ENCODE measurements at places on chromosomes 12 and 14. TPM values are rescaled to one million over a fixed set of nuclear protein-coding genes. Genes with fewer than 3 reads are reported as not detected.

DNA sequence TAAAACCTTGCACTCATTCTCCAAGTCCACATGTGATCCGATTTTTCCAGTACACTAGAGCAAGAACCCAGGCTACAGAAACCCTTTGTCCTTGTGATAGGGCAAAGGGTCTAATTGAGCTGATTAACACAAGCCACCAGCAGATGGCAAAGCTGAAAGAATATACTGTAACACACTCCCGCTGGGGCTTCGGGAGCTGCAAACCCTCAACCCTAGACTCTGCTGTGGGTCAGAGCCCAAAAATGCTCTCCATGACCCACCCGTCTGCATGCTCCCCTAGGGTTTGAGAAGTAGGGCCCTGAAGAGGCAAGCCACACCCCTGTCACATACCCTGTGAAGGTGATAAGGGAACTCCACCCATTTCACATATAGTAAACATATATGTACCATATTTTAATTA is 33.6 kb upstream of the PCNX1 start:
- no peak overlapping the region for H3K4me3 ChIP-seq
- H3K27me3 ChIP-seq, result no peaks in the 10 kb centered on the region
- H3K27ac ChIP-seq, result no peak overlapping the region

GRCh38 chr12:96219700-96220206 is 25.6 kb downstream of the ELK3 start:
- no peak overlapping the region for H3K27ac ChIP-seq
- H3K4me3 ChIP-seq, result no peak overlapping the region
- DNase-seq, result no peak
- no peaks in the 10 kb centered on the region for H3K27me3 ChIP-seq
- H3K4me1 ChIP-seq, result peaks cover 28% of the 10 kb centered on the region
- peaks cover 46% of the 10 kb centered on the region for H3K36me3 ChIP-seq

DNA sequence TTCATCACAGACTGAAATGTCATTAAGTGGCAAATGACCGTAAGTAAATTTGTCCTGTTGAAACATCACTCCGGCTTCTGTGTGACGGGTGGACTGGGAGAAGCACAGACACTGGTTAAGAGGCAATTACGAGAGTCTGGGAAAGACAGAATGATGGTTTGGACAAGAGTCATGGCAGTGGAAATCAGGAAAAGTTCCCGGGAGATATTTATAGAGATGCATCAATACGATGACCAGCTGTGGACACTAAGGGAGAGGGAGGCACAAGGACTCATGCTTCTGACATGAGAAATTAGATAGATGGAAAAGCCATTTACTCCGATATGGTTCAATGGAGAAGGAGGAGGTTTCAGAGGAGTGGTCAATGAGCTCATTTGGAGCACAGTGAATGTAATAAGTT is 27.3 kb downstream of the CKAP4 start:
- no peak overlapping the region for H3K27ac ChIP-seq
- no peaks in the 10 kb centered on the region for H3K36me3 ChIP-seq
- peaks cover 9% of the 10 kb centered on the region for H3K27me3 ChIP-seq

GRCh38 chr12:109915171-109916040 is 15.3 kb downstream of the TCHP start:
- no peak for DNase-seq
- no peak overlapping the region for H3K27ac ChIP-seq
- no peaks in the 10 kb centered on the region for H3K4me1 ChIP-seq

- H3K4me1 ChIP-seq, result peaks cover 41% of the 10 kb centered on the region
- peaks cover 12% of the 10 kb centered on the region for H3K36me3 ChIP-seq
- DNase-seq, result peak; percentile 68
- peaks cover 2% of the 10 kb centered on the region for H3K27me3 ChIP-seq
- H3K4me3 ChIP-seq, result peak overlapping the region; percentile 26
Measured at GRCh38 chr14:92615451-92615850, 101.9 kb downstream of the RIN3 start.

Gene SEC23A
- total RNA-seq, result 61.2 TPM

Gene P3H3
- total RNA-seq, result 3.5 TPM

Gene GPRC5D
- total RNA-seq, result not detected

Gene TROAP
- 46.0 TPM for total RNA-seq

Gene CDH24
- 1.2 TPM for total RNA-seq
